NCI-H1092 (cell line): ENCODE measurements at places on chromosomes 7 and 10.

- DNase-seq = no peak
Observed at GRCh38 chr10:128908099-128908498, 558.9 kb upstream of the MGMT start.

DNA sequence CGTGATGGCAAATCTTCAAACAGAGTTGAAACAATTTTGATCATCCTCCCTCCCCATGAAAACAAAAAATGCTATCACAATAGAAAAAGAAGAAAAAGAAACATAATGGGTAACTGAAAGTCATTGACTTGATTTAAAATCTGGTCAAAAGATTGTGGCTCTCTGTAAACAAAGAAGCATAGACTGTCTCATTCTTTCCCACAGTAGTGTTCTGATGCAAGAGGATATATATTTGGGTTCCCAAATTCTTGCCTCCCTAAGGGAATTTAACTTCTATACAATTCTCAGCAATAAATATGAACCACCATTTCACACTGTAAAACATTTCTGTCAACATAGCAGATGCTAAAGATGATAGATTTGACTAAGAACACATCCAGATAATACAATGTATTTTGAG is 32.8 kb upstream of the MEOX2 start:
- no peak for DNase-seq

- DNase-seq = no peak
Observed at GRCh38 chr7:148815612-148816011, 68.5 kb downstream of the EZH2 start.

GRCh38 chr10:35822316-35822715 is 180.2 kb upstream of the FZD8 start:
- peak; percentile 67 for DNase-seq

DNA sequence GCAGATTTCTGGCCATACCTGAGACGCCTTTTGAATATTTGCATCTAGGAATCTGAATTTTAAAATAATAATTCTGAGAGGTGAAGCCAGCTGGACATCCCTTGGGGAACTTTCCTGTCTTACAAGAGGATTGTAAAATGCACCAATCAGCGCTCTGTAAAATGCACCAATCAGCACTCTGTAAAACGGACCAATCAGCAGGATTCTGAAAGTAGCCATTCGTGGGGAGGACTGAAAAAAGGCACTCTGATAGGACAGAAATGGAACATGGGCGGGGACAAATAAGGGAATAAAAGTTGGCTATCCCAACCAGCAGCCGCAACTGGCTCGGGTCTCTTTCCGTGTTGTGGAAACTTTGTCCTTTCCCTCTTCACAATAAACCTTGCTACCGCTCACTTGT is 9.9 kb downstream of the PPIF start:
- DNase-seq = no peak

DNA sequence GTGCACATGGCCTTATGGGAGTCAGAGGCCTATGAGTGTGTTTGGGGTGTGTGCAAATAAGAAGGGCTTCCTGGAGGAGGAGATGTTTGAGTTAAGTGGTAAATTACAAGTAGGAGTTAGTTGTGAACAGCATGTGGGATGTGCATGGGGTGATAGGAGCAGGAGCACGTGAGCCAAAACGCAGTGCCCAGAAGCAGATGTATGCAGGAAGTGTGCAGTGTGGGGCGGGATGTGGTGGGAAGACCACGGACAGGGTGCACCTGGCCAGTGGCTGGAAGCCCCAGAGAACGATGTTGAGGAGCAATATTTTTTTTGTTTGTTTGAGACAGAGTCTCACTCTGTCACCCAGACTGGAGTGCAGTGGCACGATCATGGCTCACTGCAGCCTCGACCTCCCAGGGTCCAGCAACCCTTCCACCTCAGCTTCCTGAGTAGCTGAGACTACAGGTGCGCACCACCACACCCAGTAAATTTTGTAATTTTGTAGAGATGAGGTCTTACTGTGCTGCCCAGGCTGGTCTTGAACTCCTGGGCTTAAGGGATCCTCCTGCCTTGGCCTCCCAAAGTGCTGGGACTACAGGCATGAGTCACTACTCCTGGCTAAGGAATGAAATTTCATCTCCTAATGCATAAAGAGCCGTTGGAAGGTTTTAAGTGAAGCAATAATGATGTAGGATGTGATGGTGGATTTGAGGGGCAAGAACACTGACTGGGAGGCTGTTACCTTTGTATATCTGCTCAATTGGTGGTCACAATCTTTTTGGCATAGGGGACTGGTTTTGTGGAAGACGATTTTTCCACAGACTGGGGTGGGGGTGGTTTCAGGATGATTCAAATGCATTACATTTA is 78.4 kb downstream of the LYZL2 start:
- no peak for DNase-seq

DNA sequence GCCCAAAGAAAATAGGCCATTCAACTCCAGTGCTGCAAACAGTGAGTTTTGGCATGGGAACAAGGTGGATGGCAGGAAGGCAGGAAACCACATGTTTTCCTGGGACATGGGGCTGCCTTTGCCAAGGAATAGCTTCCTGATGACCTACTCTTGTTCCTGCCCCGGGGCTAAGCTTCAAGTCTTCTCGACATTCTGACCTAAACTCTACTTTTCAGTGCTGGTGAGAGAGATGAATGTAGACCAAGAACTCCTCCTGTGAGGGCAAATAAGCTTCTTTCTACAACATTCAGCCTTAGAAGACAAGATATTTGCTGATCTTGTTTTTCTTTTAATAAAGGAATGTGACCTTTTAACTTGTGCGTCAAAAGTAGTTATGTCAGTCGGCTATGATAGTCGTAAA is 199.0 kb downstream of the GPR37 start:
- DNase-seq = no peak

GRCh38 chr7:81819861-81820260 is 50.0 kb upstream of the HGF start:
- DNase-seq = no peak

DNA sequence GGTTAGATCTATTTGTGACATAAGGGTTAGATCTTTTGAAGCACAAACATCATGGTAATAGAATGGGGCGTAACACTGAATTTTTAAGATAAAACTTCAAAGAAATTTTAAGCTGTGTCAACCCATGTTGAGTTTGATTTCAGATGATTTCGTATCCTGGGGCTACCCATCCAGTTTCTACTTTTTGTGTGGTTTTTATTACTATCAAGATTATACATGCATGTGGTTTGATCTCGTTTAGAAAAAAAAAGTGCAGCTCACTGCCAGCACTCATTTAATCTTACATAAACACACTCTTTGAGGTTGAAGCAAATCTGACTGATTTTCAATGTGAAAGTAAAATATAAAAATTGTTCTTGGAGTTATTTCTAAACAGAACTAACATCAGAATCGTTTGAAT is 140.8 kb upstream of the GRB10 start:
- DNase-seq = no peak

DNA sequence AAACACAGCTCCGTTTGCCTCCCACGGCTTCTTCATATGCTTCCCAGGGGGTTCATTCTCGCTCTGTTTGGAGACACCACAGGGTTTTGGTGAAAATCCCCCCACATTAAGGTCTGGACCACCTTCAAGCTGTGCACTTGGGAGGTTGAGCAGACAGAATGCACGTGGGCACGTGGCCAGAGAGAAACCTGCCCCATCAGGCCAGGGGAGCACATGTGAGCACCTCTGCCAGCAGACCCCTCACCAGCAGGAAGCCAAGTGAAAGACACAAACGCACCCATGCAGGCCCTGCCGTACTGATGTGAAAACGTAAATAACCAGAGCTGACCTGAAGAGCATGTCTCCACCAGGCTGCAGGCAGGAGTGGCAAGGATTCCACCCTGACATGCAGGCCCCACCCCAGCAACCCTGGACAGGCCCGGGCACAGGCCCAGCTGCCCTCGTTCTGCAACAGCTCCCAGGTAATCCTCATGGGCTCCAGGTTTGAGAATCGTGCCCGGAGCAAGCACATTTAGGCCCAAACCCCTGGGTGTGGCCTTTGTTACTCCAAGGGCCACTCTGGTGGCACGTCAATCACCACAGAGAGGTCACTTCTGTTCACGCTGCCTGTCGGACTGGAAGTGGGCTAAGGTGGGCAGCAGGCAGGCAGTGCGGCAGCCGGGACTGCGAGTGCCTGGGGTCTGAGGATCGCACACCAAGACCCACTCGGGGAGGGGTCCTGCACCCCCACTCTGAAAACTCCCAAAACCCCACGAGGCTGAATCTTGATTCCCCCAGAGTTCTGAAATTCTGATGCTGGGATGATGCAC is 184.4 kb downstream of the PTPRN2 start:
- no peak for DNase-seq

- no peak for DNase-seq
Observed at GRCh38 chr7:44618753-44619152, 12.3 kb downstream of the OGDH start.

- DNase-seq = no peak
Observed at GRCh38 chr10:29257784-29258135, 31.1 kb upstream of the LYZL1 start.

DNA sequence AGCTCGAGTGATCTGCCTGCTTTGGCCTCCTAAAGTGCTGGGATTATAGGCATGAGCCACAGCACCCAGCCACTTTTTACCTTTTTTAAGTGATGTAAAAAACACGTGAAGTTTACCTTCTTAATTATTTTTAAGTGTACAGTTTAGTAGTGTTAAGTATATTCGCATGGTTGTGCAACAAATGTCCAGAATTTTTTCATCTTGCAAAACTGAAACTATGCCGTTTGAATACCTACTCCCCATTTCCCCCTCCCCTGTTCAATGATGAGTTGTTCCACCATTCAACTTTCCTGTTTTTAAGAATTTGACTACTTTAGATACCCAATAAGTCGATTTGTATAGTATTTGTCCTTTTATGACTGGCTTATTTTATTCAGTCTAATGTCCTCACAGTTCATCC is 10.9 kb downstream of the NRBF2 start:
- DNase-seq = no peak

DNA sequence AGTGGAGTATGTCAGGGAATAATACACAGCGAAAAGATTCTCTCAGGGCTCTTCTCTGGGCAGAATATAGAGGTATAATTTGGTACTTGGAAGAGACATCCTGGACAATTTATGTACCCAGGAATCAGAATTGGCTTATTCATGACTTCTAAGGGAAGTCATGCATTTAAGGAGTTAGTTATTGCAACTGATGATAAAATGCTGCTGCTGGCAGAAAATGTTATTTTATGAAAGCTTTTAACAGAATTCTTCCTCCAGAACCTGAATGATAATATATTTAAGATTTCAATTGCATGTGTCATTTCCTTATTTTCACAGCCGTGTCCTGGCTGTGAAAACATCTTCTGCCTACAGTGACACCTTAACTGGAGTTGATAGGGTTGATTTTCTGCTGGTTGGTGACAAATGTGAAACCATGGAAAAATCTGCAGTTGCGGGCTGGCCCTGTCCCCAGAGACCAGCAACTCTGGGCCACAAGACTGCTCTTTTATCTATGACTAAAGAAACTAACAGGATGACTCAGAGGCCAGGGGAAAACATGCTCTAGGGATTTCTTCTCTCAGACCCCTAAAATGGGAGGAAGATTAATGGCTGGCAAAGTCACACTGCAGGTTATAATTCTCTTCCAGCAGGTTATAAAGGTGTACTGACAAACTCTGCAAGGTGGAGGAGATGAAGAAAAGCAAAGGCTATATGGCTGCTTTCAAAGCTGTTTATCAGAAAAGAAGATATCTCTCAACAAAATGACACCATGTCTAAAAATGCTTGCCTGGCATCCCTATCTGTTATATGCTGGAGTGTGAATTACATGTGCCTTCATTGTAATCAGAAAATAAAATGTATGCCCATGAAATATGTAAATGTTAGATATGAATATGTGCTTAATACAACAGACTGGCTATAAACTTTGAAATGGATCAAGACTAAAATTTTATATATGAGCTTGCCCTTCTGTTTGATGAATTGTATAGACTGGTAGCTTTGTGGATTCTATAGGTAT is 12.1 kb upstream of the TRUB1 start:
- no peak for DNase-seq
